ENCODE measurements at places on chromosomes 1 and 21.

- peak; percentile 13 for DNase-seq
These were observed at the start of gene PCP4 for GRCh38 chr21:39867198-39867650. TSS of gene PCP4 (plus strand) at chr21:39867438. CDS start at chr21:39867502, 64 bp downstream.

GRCh38 chr1:77975386-77975785 is 3.5 kb downstream of the FUBP1 start:
- no peak for DNase-seq

DNA sequence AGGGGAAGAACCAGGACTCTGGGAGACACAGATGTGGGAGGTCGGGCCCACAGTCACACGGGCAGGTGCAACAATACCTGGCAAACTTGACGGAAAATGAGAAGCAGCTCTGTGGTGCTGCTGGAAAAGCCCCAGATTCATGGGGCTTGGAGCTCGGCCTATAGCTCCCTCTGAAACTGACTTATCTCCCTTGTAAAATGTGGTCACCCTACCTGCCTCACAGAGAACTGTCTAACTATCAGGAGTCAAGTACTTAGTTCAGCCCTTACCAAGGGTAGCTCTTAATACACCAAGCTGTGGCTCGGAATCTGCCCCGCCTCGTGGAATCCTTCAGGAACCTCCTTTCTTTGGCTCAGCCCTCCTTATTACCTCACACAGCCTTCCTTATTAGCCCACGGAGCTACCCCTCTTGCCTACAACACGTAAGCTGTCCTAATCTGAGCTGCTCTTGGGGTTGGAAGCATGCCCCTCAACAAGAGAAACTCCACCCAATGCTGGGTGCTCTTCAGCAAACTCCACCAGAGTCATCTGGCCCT is 68.9 kb downstream of the MRPL37 start:
- no peak for DNase-seq

DNA sequence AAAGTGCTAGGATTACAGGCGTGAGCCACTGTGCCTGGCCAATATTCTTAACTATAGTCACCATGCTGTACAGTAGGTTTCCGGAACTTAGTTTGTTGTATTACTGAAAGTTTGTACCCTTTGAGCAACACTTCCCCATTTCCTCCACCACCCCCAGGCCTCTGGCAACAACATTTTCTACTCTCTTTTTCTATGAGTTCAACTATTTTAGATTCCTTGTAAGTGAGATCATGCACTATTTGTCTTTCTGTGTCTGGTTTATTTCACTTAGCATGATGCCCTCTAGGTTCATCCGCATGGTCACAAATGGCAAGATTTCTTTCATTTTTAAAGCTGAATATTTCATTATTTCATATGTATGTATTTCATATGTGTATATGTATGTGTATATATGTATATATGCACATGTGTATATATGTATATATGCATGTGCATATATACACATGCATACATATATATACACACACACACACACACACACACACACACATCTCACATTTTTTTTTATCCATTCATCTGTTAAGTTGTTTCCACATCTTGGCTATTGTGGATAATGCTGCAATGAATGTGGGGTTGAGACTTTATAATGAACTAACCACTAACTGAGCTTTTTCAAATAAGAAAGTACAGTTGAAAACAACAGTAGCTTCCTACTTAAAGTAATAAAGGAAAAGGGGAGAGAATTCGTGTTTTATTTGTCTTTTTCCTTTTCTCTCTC is 256.8 kb upstream of the C1orf105 start:
- no peak for DNase-seq

GRCh38 chr1:147849098-147849895 is 53.3 kb upstream of the GJA8 start:
- no peak for DNase-seq

DNA sequence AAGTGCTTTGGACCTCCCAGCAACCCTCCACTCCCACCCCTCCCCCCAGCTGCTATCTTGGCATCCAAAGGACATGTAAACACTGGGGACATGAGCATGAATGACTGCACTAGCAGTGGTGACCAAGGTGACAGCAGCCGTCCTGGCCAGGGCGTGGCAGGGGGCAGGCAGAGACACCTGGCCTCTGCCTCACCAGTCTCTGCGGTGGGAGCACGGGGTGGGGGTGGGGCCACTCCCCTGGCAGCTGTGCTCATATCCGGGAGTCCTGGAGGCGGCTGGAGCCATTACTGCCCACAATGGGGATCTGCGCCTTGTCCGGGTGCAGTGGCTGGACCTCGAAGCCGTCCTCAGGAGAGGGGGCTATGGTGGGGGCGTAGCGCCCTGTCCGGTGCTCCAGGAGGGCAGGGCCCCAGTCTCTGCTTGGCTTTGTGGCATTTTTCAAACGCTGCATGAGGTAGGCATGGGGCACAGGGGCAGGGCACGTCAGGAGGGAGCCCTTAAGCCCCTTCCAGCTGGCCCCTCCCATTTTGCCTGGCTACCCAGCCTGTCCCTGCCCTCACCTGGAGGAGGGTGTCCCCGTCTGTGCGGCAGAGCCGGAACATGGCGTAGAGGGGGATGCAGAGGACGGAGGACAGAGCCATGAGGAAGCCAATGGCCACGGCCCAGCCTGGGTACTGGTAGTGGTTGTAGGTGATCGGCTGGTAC is 6.0 kb downstream of the CCDC24 start:
- no peak for DNase-seq

GRCh38 chr1:28507646-28508434 is 2.0 kb downstream of the RCC1 start:
- DNase-seq = no peak

DNA sequence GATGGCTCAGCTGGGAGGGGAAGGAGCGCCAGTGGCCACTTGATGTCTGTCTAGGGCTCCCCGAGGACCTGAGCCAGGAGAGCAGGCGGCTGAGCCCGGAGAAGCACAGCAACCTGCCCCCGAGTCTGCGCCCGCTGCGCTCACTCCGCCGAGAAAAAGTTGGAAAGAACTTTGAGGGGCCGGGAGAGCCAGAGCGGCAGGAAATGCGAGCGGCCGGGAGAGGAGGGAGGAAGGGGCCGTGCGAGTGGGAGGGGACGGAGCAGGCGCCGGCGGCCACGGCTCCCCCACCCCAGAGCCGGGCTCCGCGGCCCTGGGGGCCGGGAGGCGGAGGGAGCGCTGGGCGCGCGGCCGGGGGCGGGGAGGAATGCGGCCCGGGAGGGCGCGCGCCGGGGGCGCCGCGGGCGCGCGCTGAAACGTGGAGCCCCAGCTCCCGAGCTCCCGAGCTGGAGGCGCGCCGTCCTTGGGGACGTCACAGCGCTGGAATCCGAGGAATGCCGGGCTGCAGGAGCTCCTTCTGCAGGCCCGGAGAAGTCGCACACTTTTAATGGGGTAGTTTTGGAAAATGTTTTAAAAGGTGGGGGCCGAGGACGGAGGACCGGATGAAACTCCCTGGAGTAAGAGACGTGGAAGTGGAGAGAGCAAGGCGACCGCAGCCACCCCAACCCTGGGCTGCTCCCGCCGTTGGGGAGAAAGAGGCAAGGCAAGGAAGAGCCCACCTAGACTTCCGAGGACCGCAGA is at the start of gene PTPN14:
PTPN14 (minus strand) TSS at position 167 of the 738 bp plus-strand sequence. CDS start 86,799 bp downstream, outside the sequence.
- DNase-seq = no peak

DNA sequence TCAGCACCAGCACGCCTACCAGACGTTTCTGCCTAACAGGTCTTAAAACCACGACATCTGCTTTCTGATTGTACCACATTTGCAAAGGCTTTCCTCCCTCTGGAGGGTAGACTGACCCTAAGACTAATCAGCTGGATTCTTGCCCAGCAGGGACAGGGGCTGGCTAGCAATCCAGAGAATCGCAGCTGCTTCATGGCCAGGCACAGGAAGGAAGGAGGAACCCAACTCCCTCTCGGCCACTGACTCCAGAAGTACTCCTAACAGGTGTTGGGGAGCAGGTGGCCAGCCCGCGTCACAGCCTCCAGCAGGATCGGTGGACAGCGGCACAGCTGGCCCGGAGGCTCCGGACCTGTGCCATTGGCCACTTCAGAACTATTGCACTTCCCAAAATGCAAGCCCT is 180.8 kb downstream of the NPHP4 start:
- DNase-seq = no peak

- DNase-seq = no peak
These were observed 1302.1 kb upstream of the ADGRL2 start for GRCh38 chr1:80498673-80499072.

DNA sequence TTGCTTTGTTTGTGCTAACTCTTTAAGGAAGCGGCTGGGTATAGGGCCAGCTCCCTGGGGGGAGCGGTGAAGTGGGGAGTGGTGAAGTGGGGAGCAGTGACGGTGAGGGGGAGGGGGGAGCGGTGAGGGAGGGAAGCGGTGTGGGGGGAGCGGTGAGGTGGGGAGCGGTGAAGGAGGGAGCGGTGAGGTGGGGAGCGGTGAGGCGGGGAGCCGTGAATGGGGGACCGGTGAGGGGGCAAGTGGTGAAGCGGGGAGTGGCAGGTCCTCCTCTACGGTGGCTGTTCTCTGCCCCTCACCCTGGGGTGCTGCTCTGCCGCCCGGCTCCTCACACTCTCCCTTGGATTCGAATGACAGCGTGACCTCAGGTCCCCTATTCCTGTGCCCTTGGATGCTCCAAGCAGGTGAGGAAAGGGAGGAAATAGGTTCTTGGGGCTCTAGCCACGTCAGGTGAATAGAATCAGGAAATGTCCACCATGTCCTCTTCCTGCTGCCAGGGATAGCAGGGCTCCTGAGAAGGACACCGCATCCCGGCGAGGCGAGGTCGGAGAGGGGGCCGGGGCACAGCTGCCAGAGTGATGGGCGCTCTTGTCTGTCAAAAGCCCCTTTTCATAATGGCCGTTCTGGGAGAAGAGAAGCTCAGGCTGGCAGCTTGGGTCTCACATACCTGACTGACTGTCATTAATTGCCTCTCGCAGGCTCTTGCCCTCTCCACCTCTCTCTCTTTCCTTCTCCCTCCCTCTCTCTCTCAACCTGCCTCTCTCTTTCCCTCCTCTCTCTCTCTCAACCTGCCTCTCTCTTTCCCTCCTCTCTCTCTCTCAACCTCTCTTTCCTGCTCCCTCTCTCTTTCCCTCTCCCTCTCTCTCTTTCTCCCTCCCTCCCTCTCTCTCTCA is 134.2 kb downstream of the PGBD5 start:
- no peak for DNase-seq

DNA sequence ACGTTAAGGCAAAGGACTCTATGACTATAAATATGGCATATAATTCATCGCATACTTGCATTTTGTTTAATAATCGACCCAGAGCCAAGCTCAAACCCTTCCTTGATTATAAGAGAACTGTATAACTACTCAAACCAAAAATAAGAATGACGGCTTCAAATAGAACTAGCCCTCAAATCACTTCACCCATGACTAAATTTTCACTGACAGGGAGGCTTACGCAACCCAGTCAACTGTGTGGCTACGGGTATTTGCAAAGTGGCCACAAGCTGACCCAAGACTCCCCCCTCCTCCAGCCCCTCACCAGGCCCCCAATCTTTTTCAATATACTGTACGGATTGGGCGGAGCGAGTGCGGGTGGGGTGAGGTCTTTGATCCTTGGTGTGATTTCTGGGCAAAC is 268.3 kb downstream of the ASTN1 start:
- no peak for DNase-seq

DNA sequence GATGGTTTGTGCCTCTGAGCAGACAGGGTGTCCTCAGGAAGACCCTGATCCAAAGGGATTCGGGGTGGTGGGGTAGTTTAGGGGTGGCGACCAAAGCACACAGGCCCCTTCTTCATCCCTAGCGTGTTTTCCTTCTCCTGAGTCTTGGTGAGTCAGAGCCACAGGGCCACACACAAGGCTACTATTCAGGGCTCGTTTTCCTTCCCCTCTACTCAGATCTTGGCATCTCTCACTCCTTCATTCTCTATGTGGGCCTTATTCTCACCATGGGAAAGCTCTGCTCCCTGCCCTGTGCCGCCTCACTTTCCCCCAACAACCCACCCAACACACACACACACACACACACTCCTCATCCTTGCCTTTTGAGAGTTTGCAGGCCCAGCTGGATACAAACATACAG is 43.6 kb upstream of the WNT2B start:
- no peak for DNase-seq

DNA sequence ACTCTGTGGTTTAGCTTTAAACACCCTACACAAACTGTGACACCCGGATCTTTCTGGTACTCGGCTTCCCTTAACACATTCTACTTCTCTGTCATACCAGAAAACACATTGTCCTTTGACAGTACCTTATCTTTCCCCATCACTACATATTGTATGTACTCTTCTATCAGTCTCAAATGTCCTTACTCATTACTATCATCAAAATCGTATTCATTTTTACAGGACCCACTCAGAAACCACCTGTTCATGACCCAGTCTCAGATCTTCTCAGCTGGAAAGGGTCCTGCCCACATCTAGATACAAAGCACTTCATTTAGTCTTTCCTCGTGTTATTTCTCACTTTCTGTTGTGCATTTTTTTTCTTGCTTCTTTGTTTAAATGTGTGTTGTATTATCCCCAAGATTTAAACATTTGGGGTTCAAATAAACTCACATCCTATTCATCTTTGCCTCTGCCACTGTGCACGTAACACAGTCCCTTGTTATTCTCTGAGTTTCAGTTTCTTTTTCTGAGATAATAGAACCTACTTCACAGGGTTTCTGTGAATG is 27.7 kb downstream of the CD34 start:
- DNase-seq = no peak

GRCh38 chr1:155082301-155083051 is 3.8 kb downstream of the EFNA3 start:
- DNase-seq = peak; percentile 52

GRCh38 chr1:31181515-31182343 is 58.0 kb downstream of the NKAIN1 start:
- DNase-seq = peak; percentile 11

GRCh38 chr1:87399264-87399663 is 70.6 kb downstream of the LMO4 start:
- no peak for DNase-seq

DNA sequence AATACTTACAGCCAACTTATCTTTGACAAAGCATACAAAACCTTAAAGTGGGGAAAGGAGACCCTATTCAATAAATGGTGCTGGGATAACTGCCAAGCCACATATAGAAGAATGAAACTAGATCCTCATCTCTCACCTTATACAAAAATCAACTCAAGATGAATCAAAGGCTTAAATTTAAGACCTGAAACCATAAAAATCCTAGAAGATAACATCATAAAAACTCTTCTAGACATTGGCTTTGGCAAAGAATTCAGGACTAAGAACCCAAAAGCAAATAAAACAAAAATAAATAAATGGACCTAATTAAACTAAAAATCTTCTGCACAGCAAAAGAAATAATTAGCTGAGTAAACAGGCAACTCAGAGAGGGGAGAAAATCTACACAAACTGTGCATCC is 335.6 kb upstream of the PBX1 start:
- no peak for DNase-seq

- DNase-seq = no peak
These were observed 75.8 kb downstream of the CTH start for GRCh38 chr1:70486676-70487458.

GRCh38 chr1:153250166-153250565 is 9.3 kb upstream of the LORICRIN start:
- DNase-seq = no peak

DNA sequence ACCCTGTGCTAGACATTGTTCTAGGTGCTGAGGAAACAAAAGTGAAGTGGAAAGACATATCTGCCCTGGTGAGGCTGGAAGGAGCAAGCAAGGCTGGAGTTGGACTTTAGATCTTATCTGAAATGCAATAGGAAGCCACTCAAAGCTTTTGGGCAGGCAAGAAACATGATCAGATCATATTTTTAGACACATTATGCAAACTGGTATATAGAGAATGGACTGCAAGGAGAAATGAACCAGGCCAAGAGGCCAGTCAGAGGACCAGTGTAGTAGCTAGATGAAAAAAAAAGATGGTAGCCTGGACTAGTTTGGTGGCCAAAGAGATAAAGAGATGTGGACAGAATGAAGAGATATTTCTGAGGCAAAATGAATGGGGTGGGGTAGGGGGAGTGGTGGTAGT is 46.3 kb downstream of the CCN1 start:
- no peak for DNase-seq

GRCh38 chr1:3067301-3067670 is 1.7 kb upstream of the PRDM16 start:
- no peak for DNase-seq
